ENCODE measurements at places on chromosomes 5 and 9.

GRCh38 chr5:88698290-88698689, 184.7 kb downstream of the MEF2C start:
- no peak for DNase-seq

- DNase-seq = no peak
These were observed 56.1 kb upstream of the HSPA9 start for GRCh38 chr5:138631096-138631928.

- no peak for DNase-seq
These were observed 155.5 kb downstream of the PDE4D start for GRCh38 chr5:59738024-59738423.

DNA sequence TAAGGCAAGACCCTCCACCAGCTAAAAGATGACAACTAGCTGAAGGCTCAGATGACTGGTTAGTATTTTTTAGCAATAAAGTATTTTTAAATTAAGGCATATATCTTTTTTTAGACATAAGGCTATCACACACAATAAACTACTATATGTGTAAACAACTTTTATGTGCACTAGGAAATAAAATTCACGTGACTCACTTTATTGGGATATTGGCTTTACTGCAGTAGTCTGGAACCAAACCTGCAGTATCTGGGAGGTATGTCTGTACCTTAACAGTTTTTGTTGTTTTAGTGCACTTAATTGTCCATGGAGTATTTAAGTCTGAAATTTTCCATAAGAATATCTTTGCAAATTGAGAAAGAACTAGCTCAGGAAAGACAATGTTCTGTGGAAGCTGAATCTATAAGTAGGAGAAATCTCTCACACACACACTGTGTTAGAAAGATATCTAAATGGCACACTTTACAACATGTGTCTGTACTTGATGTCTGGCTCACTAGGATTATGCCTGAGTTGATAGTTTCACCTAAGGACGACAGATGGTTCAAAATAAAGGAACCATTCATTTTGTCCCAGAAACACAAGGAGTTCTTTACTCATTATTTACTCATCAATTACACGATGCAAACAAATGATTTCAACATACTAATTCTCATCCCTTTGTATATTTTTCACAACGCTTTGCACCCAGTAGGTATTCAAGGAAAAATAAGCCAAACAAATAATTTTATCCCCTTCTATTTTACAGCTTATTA, 4.6 kb downstream of the RAPGEF6 start:
- DNase-seq = no peak

DNA sequence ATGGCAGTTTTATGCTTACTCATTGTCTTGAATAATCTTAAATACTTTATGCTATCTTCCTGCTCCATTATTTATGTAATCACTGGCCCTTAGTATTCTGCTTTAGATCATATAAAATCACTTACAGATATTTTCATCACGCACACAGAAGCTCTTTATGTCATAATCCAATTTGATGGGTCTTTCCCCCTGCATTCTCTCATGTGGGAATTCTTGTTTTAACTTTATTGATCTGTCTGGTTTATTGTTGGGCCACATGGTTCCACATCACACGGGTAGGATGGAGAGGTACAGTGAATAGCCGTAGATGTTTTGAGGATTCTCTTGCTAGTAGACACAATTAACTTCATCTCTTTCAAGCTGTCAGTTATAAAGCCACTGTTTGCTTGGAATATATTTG, 27.0 kb downstream of the PLPPR1 start:
- DNase-seq = no peak

DNA sequence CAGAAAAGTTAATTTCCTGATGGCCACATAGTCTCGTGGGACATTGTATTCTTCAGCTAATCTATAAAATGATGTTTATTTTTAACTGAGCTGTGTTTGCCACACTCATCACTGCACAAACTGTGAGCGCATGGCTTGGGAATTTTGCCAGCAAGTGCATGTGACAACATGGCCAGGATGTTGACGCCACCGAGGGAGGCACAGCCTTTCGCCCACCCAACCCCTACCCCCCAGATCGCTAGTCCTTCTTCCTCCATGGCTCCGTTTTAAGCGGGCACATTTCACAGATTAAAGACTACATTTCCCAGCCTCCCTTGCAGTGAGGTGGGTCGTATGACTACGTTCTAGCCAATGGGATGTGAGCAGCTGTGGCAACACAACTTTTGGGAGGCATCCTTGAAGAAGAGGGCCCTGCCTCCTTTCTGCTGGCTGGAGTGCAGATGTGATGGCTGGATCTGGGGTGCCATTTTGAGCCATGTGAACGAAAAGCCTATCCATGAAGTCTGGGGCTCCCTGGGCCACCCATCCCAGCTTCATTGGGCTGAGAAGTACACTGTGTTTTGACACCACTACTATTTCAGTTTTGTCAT, 7.9 kb downstream of the NRARP start:
- no peak for DNase-seq

GRCh38 chr9:127196826-127197145, 67.8 kb upstream of the GARNL3 start:
- no peak for DNase-seq

DNA sequence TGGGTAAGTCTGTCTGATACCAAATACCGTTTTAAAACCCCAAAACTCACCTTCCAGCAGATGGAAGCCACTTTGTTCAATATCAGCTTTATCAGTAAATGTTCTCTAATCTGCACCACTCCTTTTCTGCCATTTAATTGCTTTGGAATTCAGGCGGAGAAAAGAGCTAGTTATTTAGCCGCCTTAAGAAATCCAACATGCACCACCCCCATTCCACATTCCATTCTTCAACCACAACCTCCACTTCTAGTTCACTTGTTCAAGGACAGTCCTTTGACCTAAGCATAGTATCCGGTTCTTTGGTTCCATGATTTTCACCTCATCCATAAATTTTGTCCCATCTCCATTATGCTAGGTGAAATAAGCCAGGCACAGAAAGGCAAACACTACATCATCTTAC, 240.1 kb downstream of the DNAH5 start:
- no peak for DNase-seq

DNA sequence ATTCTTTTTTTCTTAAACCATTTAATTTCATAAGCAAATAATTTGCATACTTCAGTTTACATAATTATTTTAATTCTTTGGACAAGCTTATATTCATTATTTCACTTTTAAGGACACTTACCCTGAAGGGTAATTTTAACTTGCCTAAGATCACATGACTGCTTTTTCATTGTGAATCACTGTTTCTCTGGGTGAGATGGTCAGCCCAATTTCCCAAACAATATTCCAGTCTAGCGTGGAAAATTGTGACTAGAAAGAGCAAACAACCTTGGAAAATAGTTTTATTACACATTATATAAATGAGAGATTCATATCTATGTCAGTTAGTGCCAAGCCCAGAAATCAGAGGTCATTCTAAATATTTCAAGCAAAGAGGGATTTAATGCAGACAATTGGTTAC, 21.4 kb upstream of the JAKMIP2 start:
- DNase-seq = no peak

DNA sequence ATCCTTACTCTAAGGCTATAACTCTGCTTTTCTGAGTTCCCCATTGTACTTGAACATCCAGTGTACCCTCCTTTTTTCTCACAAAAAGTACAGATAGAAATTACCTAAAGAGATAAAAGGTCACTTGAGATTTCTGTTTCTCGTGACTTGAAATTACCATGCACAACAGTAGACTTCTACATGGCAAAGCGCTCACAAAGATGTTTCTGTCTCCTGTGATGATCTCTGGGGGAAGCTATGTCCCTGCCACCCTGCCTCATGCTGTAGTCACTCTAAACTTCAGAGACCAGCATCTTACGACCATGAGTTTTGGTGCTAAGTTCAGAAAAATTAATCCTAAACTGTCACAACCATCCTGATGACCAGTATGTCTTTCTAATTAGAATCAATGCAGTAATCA, 36.2 kb downstream of the NFIB start:
- DNase-seq = no peak

DNA sequence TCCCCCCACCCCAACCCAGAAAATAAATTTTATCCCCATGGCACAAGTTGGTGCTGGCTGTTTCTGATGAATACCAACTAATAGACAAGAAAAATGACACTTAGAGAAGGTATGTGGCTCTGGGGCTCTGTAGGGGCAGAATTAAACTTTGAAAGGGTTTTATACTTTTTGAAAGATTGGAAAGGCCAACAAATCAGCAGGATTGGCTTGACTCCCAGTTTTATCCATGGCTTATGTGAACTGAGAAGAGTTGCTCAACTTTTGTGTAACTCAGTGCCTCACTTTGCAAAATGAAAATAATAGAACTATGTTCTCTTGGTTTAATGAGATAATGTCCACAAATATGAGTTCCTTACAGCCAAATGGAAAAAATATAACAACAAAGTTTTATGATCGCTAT, 288.9 kb upstream of the KIF2A start:
- DNase-seq = no peak

- DNase-seq = no peak
These were observed 6.4 kb upstream of the C6 start for GRCh38 chr5:41219658-41220269.

DNA sequence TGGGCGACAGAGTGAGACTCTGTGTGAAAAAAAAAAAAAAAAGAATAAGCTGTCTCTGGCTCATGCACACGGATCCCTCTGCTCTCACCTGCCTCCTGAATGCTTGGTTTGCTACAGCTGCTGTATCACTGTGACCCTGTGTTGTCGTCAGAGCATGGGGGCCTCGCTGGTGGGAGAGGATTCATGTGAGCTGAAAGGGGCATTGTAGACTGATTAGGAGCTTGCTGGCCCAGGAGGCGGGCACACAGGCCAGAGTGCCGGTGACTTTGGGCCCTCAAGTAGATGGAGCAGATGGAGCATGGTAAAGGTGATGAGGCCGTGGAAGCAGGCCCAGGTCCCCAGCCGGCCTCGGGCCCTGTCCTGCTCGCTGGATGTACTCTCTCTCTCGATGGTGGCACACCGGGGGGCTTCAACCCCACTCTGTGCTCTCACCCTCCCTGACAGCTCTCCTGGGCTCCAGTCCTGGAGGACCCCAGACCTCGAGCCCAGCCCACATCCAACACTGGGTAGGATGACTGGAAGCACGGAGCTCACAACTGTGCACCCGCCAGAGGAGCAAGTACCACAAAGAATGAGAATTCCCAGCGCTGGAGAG, 7.1 kb downstream of the FLT4 start:
- DNase-seq = no peak

GRCh38 chr5:13985731-13986418, 41.4 kb upstream of the DNAH5 start:
- no peak for DNase-seq

DNA sequence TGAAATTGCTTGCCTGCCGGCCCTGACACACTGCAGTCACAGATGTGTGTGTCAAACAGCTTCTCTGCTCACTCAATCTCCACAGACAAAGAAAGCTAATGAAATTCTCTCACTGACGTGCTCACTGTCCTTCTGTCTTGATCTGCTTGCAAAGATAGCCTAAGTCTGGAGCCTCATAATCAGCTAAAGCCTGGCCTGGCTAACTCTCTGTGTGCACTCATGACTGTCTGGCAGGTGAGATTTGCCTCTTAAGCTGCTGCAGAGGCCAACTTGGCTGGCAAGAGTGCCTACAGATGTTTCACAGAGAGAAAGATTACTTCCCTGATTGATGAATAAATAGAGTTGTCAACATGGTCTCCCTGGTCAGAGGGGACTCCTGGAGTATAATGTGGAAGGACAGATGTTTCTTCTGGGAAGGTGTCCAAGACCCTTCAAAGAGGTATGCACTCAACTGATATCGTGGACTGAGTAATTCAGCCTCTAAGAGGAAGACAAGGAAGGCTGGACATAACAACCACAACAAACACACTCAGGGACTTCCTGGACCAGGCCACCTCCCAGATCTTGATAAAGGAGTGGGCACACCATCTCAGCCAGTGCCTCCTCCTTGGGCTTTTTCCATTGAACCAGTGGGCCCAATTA, 362.0 kb downstream of the SPOCK1 start:
- no peak for DNase-seq

DNA sequence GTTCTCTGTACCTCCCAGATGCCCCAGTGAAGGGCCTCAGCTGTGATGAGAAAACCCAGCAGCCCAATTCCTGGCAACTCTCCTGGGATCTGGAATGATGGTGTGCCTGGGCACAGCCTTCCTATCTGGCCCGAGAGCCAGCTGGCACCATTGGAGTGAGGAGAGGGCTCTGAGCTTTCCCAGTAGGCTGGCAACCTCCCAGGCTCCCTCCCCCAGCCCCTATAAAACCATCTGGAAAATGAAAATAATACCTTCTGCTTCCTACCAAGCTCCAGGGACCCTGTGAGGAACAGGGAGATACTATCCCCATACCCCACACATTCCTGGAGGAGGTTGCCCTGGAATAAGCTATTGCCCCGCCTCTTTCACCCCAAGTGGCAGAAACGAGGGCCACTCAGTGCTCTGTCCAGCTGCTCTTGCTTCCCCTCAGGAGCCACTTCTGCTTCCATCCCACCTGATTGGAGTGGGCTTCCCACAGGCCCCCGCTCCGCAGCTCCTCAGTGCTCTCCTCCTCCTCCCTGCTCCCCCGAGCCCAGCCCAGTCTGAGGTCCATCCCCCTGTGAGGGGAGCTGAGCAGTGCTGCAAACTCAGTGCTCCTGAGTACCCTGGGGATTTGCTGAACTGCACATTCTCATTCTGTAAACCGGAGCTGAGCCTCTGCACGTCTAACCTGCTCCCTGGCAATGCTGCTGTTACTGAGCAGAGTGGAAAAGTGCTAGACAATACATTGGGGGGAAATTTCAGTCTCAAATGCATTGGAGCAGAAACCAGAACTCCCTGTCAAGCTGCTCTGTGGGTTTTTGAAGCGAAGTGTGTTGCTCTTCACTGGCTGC, 74.7 kb downstream of the THBS4 start:
- DNase-seq = no peak

DNA sequence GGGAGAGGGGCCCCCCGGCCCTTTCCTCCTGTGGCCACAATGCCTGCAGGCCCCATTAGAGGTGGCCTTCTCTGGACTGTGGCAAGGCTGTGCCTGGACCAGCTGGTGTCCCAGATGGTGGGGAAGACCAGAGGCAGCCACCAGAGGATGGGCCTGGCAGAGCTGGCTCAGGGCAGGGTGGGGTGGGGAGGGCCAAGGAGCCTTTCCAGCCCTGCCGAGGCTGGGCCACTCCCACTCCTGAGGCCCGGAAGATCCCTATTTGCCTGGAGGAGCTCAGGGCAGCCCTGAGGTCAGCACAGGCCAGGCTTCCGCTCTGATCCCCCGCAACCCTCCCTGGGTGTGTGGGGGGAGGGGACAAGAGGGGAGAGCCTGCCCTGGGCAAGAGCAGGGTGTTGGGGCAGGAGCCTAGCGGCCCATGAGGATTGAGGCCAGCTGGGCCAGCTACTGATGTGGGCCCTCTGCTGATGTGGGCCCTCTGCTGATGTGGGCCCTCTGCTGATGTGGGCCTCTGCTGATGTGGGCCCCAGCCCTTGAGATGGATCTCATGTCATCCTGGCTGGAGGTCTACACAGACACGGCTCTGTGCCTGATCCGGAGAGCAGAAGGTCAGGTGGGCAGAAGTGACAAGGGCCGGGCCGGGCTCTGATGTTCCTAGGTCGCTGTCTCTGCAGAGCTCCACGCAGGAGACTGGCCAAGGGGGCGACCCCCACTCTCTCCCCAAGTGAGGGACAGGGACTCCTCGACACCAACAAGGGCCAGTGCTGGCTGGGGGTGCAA, 6.0 kb downstream of the MRPS2 start:
- DNase-seq = no peak

Data from effector CD4-positive, alpha-beta T cell (primary cell).